ENCODE measurements at places on chromosomes 11 and 22. TPM values are rescaled to one million over a fixed set of nuclear protein-coding genes. Genes with fewer than 3 reads are reported as not detected.

The IGLL1 gene
- total RNA-seq, result not detected

The CARNS1 gene
- total RNA-seq, result 0.22 TPM

The MIAT gene
- total RNA-seq, result 0.69 TPM

The AQP11 gene
- total RNA-seq, result 0.17 TPM

The SLC22A6 gene
- total RNA-seq, result not detected

The C11orf21 gene
- total RNA-seq, result not detected

The KDM4F gene
- not detected for total RNA-seq

The PATE2 gene
- total RNA-seq, result 0.22 TPM

The TRIM6 gene
- 1.5 TPM for total RNA-seq

The SOX10 gene
- total RNA-seq, result not detected

The PYGM gene
- total RNA-seq, result 0.26 TPM

The MRGPRE gene
- total RNA-seq, result not detected

The OR6T1 gene
- not detected for total RNA-seq

The OR52I1 gene
- not detected for total RNA-seq

The GLYATL2 gene
- total RNA-seq, result under 0.01 TPM

The GAL3ST1 gene
- total RNA-seq, result under 0.01 TPM

The PKDREJ gene
- total RNA-seq, result under 0.01 TPM

The DBX1 gene
- total RNA-seq, result not detected

The RAG1 gene
- 1.7 TPM for total RNA-seq

The PAMR1 gene
- total RNA-seq, result 1.4 TPM

The SIK3 gene
- 10.4 TPM for total RNA-seq

The CNGA4 gene
- not detected for total RNA-seq

The NRGN gene
- 0.11 TPM for total RNA-seq
